ENCODE measurements at places on chromosomes 4 and X.

DNA sequence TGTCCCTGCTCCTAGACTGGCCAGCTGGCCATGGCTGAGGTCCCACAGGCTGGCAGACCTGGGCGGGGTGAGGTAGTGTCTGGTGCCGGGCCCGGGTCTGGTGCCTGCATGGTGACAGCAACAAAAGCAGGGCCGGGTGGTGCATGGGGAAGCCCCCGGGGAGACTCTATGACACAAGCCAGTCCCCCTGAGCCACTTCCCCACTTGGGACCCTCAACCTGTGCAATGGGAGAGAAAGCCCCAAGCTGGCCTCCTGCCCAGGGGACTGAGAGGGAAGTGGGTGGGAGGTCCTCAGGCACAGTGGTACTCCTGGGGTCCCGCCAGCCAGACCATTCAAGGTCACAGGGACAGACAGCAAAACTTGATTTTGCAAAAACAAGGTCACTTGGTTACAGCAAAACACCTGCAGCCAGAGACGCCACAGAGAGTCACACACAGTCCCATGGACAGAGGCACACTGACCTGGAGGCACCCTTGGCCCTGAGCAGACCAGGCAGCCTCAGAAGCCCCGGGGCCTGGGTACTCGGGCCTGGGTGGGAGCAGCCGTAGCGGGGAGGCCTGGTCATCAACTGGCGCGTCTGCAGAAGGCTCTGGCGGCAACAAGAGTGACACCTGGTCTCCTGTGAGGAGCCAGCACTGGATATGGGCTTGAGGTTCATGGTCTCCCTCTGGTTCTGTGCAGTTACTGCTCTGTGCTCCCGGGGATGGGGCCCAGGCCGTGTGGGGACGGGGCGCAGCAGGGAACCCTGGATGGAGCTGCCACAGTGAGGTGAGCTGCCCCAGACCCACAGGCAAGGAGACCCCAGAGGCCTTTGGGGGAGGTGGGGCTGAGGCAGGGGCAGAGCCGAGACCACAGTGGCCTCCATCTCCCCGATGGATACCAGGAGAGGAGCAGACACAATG lies 60.6 kb downstream of the HTRA3 start:
- no peak for DNase-seq

GRCh38 chrX:46624090-46624786 lies 50.7 kb downstream of the CHST7 start:
- no peak for DNase-seq

- DNase-seq = no peak
Measured at GRCh38 chrX:103556963-103557612, 28.2 kb upstream of the TCEAL4 start.

DNA sequence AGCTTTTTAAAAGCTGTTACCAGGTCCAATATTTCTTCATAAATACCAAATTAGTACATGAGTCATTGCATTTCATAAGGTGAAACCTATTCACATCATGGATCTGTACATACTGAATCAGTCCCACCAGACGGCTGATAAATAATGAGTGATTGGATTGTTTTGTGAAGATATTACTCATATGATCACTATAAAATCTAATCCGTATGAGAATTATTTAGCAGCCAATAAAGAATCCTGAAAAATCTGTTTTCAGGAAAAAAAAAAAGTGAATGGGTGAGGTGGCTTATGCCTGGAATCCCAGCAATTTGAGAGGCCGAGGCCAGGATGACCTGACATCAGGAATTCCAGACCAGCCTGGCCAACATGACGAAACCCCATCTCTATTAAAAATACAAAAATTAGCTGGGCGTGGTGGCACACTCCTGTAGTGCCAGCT lies 438.1 kb downstream of the INPP4B start:
- no peak for DNase-seq

DNA sequence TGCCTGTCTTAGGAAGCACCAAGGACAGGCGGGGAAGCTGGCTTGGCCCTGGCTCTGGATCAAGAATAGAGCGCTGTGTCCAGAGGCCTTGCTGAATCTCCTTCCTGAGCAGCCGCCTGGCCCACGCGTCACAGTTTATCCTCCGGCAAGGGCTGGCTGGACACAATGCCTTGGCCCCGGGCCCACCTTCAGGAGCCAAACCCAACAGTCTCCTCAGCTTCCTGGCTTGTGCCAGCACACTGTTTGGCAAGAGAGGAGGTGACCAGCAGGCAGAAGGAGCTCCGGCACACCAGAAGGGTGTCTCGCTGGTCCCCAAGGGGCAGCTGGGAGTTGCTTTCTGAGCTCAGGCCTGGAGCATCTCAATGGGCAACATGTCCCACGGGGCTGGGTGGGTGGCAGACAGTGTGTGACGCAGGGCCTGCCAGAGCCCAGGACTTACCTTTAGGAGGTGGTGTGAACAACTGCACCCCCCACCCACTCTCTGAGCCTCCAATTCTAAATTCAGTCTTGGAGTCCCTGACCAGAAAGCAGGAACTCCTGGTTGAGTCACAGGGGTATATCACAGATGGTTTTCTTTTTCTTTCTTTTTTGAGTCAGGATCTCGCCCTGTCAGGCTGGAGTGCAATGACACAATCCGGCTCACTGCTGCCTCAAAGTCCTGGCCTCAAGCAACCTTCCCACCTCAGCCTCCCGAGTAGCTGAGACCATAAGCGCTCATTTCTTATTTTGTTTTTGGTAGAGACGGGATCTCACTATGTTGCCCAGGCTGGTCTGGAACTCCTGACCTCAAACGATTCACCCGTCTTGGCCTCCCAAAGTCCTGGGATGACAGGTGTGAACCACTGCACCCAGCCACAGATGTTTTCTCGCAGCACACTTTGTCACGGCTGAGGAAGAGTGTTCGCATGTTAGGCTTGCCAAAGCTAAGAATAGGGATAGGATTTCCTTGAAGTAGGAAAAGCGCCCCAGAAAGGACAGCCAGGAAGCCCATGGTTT lies 361.2 kb downstream of the BCOR start:
- no peak for DNase-seq

DNA sequence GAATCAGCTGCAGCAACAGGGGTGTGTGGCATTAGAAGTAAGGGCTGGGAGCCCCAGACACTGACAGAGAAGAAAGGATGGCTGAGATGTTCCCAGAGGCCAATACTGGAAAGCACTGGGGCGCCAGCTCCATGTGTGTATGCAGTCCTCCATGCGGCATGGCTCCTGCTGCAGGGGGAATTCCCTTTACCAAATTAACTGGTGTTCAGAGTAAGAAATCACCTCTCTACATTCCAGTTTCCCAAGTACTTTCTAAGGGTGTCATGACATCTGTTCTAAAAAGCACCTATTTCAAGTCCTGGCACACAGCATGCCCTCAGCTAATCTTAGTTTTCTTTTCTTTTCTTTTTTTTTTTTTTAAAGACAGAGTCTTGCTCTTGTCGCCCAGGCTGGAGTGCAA lies 98.0 kb downstream of the MAML3 start:
- no peak for DNase-seq

GRCh38 chr4:10028910-10029309 lies 7.6 kb upstream of the SLC2A9 start:
- DNase-seq = no peak

- DNase-seq = no peak
Measured at GRCh38 chrX:10902001-10902400, 209.1 kb upstream of the HCCS start.

- no peak for DNase-seq
Measured at GRCh38 chrX:49925176-49925575, 2.8 kb downstream of the CLCN5 start.

GRCh38 chr4:146857298-146857697 lies 88.4 kb downstream of the TTC29 start:
- DNase-seq = no peak

DNA sequence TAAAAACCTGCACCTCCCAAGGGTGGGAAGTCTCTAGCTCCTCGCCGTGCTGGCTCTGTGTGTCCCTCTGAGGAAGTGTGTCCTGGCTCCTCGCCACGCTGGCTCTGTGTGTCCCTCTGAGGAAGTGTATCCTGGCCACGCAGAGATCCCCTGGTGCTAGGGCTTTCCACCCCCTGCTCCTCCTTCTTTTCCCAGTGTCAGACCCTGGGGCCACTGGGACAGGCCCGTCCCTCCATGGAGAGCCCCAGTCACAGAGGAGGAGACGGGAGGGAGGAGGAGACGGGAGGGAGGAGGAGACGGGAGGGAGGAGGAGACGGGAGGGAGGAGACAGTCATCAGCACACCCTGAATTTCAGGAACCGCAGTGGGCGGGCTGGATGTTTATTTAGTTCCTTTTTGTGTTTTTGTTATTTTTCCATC lies 53.8 kb upstream of the HGFAC start:
- no peak for DNase-seq

DNA sequence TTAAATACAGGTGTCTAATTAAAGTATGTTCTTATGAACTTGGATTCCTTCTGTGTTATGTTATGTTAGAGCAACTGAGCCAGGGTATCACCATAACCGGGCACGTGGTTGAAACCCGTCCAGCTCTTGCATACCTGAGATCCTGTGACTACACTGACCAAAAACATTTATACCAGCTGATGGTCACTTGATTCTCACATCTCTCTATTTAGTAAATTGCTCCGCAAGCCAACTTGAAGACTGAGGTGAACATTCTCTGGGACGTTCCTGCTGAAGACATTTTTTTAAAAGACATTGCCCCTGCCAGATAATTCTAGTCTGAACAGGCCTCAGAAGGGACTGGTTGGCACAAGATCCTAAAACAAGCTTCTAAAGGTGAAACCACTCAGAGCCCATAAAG lies 550.0 kb upstream of the DIPK2B start:
- no peak for DNase-seq

GRCh38 chr4:90237751-90238530 lies 110.7 kb downstream of the CCSER1 start:
- DNase-seq = no peak

GRCh38 chrX:130186651-130187050 lies 14.9 kb downstream of the RAB33A start:
- DNase-seq = no peak

GRCh38 chr4:147689067-147689466 lies 5.1 kb upstream of the PRMT9 start:
- no peak for DNase-seq

GRCh38 chr4:17397611-17398010 lies 114.3 kb downstream of the QDPR start:
- no peak for DNase-seq

DNA sequence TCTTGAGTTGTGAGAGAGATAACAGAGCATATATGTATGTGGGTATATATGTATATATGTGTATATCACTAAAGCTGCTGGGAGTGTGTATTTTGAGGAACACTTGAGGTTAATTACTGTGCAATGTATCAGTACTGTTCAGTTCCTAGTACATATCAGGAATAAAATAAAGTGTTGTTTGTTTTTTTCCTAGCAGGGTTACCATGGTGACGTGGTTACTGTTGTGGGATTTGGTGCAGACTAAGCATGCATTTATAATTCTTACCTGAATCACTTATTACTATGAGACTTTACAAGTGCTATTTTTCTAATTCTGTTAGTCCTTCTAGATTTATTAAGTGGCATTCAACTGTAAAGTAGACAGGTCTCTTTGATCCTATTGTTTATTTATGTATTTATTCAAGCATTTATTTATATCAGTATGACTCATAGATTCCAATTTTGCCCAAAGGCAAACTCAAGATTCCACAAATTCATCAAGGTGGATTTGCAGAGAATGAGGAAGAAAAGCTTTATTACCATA lies 26.9 kb upstream of the BEX4 start:
- DNase-seq = no peak

DNA sequence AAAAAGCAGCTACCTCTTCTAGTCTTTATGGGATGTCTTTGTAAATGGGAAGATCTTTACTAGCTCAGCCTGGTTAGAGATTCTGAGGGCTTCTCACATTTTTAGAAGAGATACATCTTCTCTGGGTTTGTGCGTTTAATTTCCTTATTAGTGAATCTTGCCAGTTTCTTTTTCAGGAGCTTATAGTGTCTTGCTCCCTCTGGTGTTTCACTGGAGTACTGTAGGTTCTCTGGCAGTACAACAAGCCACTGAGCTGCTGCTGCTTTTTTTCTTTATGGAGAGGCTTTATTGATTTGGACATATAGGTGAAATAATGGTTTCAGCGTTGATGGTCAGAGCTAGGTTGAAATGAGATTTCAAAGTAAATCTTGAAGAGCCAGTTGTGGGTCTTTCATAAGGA lies 82.9 kb downstream of the LAS1L start:
- peak; percentile 47 for DNase-seq

GRCh38 chrX:129698150-129698549 lies 40.6 kb upstream of the XPNPEP2 start:
- no peak for DNase-seq

DNA sequence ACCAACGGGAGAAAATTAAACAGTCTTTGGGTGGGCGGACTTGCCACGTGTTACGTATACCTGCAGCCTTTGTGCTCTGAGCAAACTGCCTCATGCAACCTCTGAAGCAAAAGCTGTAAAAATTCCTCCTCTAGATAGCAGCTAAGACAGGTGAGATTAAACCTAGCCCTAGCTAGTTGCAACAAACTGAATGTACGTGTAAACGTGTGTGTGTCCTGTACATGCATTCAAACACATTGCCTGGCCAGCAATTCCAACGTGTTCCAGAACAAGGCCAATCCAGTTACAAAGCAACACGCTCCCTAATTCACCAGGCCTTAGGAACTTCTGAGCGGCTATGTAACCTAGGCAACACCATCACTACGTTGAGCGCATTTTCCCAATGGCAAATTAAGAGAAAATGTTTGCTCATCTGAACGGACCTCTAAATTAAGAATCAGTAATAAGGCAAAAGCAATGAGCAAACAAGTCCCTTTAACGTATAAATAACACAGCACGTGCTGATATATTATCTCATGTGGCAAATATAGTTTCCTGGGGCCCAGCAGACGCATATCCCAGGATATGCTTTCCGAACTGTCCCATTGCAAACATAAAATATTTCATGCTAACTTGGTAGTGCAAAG lies 792 bp downstream of the PPID start:
- no peak for DNase-seq

GRCh38 chr4:156294577-156294976 lies 340.9 kb upstream of the CTSO start:
- DNase-seq = no peak

DNA sequence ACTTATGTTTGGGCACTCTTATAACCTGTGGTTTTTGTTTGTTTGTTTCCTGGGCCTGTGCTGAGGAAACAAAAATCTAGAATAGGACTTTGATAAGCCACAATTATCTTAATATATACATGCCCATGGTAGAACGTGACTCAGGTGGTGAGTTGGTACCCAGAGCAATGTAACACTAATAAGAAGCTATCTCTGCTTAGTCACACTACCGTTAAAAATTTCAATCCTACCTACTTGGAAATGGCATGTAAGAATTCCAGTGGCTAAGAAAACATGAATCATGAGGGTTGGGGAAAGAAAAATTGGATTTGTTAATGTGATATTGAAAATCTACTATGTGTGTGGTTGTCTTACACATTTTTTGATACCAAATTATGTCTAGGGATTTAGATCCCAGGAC lies 30.5 kb upstream of the ADGRG2 start:
- no peak for DNase-seq

GRCh38 chr4:82661181-82661992 lies 99.6 kb upstream of the TMEM150C start:
- no peak for DNase-seq

GRCh38 chr4:77385124-77385969 lies 220.3 kb upstream of the CXCL13 start:
- DNase-seq = peak; percentile 29

GRCh38 chr4:62191451-62192240 lies 991.5 kb downstream of the ADGRL3 start:
- DNase-seq = no peak

Measured in stimulated activated naive CD4-positive, alpha-beta T cell (primary cell).